NAMALWA (cell line): ENCODE measurements at places on chromosomes 16 and 17.
A peak's percentile ranks its signal among the peaks of the same experiment; 100 is the strongest.

GRCh38 chr17:36482611-36483504 lies 3.6 kb upstream of the ZNHIT3 start:
- DNase-seq, result peak; percentile 77

DNA sequence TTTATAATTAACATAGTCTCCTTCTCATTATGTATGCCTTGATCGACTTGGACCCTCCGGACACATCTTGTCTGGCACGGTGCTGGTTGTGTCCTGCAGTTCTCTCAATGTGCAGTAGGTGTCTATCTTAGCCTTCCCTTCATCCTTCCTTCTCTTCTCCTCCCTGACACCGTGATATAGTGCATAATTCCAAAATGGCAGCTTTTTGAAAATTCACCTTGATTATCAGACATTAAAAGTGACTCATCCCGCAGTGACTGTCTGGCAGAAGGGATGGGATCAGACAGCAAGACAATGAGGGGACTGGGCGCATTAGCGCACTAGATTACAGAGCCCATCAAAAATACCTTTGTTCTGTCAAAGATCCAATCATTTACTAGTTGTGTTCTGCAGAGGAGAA lies 70.0 kb upstream of the PMFBP1 start:
- DNase-seq, result peak; percentile 38

- no peak for DNase-seq
These were observed 23.1 kb upstream of the OSGIN1 start for GRCh38 chr16:83929811-83930555.

- DNase-seq, result no peak
These were observed 230.8 kb downstream of the ABCC12 start for GRCh38 chr16:47924950-47925349.

GRCh38 chr17:13989138-13989537 lies 80.2 kb upstream of the COX10 start:
- no peak for DNase-seq

DNA sequence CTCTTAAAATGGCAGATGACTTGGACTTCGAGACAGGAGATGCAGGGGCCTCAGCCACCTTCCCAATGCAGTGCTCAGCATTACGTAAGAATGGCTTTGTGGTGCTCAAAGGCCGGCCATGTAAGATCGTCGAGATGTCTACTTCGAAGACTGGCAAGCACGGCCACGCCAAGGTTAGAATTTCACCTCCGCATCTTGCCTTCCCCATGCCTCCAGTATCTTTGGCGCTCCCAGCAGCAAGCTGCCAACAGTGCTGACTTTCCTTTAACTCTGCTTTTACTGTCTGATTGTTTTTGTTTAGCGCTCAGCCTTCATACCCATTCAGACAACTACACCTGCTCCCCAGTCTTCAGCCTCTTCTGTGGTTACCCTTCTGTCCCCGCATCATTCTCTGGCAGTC lies 2.2 kb downstream of the EIF5A start:
- DNase-seq, result no peak

- DNase-seq, result peak; percentile 39
These were observed 18.6 kb downstream of the GRIN2C start for GRCh38 chr17:74840989-74841666.

- DNase-seq, result no peak
These were observed 8.4 kb upstream of the SPATA2L start for GRCh38 chr16:89709716-89710432.

- DNase-seq, result no peak
These were observed 4.5 kb upstream of the NECAB2 start for GRCh38 chr16:83963277-83964119.

GRCh38 chr17:42817866-42818265 lies 6.2 kb downstream of the BECN1 start:
- DNase-seq, result no peak

DNA sequence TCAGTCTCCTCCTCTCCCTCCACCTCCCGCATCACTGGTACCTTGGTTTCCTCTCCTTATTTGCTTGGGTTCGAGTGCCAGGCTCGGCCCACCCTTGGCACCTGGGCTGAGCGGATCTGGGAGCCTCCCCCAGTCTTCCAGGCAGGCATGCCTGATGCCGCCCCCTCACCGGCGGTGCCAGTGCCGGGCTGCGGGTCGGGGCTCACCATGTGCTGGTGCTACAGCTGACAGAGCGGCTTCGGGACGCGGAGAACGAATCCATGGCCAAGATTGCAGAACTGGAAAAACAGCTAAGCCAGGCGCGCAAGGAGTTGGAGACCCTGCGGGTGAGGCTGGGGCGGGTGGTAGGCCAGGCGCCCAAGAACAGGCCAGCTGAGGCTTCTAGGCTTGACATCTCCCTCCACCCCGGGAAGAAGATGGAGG lies 19.2 kb downstream of the FMNL1 start:
- no peak for DNase-seq

DNA sequence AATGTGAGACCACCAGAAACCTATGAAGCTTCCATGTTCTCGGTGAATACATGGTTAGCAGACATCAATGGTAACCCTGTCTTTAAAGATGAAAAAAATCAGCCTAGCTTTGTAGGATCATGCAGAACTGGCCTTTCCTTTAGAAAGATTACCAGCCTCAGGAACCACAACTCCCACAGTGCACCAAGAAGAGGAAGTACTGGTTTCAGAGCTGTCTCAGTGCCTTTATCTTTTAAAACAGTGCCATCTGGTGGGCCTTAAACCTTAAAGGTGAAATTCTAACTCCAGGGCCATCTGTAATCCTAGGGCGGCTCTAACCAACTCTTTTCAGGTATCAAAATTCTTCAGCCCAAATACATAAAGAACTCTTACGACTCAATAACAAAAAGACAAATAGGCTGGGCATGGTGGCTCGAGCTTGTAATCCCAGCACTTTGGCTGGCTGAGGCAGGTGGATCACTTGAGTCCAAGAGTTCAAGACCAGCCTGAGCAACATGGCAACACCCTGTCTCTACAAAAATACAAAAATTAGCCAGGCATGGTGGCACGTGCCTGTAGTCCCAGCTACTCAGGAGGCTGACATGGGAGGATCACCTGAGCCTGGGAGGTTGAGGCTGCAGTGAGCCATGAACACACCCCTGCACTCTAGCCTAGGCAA lies 5.4 kb downstream of the ATPAF2 start:
- DNase-seq, result peak; percentile 84

DNA sequence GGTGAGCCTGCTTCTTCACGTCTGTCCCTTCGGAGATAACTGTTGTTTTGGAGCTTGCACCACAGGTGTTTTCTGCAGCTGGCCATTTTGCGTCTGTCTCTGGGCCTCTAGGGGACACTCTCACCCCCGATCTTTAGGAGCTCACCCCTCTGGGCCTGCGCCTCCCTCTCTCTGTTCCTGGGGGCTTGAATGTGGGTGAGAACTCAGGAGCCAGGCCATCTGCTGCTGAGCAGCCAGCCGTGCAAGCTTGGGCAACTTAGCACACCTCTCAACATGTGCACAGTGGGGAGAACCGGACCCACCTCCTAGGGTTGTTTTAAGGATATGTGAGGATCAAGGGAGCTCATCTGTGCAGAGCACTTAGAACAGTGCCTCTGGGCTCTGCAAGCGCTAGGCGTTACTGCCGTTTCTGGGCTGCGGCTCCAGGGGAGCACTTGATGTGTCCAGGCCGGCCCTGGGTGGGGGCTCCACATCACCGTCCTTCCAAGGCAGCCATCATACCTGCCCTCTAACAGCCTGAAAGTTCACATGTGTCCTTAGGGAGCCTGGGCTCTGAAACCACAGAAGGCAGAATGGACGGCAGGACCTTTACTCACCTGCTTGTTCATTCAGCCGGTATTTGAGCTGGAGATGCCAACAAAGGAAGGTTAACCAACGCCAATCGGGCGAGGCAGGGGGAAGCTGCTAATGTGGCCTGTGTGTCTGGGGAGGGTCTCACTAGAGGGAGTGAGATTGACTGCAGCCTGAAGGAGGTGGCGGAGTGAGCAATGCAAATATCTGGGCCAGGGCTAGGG lies 66.3 kb downstream of the MRC2 start:
- DNase-seq, result peak; percentile 37

GRCh38 chr17:55284944-55285339 lies 20.2 kb downstream of the HLF start:
- no peak for DNase-seq

GRCh38 chr16:73355981-73356380 lies 308.1 kb upstream of the ZFHX3 start:
- no peak for DNase-seq

GRCh38 chr16:30748634-30749445 lies 615 bp downstream of the PHKG2 start:
- DNase-seq, result peak; percentile 26

GRCh38 chr16:22734368-22734767 lies 79.6 kb upstream of the HS3ST2 start:
- DNase-seq, result no peak

GRCh38 chr17:82658796-82659452 lies 10.7 kb upstream of the WDR45B start:
- no peak for DNase-seq

DNA sequence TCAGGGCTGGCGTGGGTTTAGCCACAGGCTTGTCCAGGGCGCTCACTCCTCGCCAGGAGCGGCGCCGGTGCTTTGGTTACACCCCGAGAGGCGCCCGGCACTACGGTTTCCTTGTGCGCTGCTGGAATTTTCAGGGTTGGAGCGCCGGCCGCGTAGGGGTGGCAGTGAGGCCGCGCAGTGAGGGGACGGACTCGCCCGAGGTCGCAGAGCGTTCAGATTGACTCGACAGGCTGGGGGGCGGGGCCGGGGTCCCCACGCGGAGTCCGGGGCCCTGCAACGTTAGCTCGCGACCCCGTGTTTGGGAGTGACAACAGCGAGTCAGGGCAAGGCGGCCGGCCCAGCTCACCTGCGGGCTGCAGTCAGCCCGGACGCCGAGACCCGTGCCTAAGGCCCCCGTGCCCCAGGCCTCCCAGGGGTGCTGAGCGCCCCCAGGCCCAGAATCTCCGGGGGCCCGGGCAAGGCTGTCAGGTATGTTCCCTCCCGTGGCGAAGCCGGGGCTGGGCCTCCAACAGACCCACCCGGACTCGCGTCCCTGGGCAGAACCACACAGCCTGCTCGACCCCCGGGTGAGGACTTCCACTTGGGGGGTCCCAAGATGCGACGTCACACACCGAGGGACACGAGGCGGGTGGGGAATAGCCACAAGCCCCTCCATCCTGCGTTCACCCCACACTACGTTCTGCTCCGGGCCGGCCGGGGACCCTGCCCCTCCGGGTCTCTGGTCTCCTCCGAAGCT lies 1.3 kb upstream of the ACTG1 start:
- DNase-seq, result peak; percentile 43

DNA sequence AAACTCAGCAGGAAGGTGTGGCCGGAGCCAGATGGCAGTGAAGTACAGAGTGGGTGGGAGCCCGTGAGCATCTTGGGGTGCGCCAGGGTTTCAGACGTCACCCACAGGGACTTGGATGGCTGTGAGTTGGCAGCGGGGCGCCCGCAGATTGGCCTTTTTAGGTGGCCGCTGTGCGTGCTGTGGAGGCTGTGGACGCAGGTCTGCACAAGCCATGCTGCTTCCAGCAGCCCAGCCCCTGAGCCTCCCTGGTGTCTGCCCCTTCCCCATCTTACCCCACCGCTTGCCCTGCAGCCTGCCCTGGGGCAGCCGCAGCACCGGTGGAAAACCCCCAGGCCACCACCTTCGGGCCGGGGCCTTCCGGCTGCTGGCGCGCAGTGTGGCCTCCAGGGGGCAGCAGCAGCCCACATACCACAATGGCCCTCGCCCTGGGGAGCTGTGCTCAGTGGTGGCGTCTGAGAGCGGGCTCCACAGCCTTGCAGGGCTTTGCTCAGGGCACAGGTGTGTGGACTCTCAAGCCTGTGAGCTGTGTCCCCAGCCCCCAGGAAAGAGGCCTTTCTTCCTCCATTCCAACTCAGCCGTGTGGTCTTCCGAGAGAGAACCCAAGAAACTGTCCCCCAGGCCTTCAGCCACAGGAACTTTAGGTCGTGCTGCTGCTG lies 11.8 kb downstream of the ENDOV start:
- DNase-seq, result peak; percentile 86

- peak; percentile 27 for DNase-seq
These were observed 3.2 kb downstream of the SPG7 start for GRCh38 chr16:89511374-89511773.

DNA sequence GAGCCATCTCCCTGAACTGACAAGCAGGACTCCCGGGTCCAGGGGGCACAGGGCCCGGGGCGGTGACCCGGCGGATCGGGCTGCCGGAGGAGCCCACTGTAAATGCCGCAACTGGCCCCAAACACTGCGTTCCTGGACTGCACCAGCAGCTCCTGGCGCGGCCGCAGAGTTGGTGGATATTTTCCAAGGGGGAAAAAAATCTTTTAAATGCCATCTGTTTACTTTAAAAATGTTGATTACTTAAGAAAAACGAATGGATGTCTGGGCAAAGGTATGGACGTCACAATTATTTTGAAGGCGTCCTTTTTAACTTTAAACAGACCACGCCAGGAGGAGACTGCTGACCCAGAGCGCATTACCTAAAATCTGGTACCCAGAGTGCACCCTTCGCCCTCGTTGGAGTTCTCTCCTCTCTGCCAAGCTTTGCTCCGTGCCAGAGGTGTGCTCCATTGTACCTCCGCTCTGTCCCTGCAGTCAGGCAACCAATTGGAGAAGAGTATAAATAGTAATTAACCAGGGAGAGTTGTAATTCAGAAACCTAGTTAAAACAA lies 3.4 kb downstream of the HS3ST3B1 start:
- DNase-seq, result no peak

- DNase-seq, result no peak
These were observed 14.6 kb downstream of the GGA2 start for GRCh38 chr16:23495671-23496070.

- DNase-seq, result no peak
These were observed 49.0 kb upstream of the ENDOV start for GRCh38 chr17:80365983-80366382.

GRCh38 chr16:23172583-23172982 lies 10.0 kb upstream of the SCNN1G start:
- DNase-seq, result no peak

- DNase-seq, result no peak
These were observed 55.8 kb upstream of the TANC2 start for GRCh38 chr17:62910277-62910676.

GRCh38 chr16:57620335-57621231 lies 7.8 kb upstream of the ADGRG1 start:
- no peak for DNase-seq

DNA sequence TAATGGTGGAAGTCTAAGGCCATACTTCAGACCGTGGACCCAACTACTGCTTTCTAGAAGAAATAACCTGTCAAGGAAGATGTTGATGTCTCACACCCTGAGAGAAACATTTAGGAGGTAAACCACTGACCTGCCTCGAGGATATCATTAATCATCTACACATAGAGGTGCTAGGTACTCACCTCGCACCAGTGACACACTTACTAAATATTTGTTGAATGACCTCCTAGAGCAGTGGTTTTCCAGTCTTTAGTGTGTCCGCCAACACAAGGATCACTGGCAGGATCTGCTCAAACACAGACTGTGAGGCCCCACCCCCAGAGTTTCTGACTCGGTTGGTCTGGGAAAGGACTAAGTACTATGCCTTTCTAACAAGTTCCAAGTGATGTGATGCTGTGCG lies 197.4 kb upstream of the CACNG5 start:
- no peak for DNase-seq
